Transverse colon (tissue), 4 donors: ENCODE measurements at places on chromosomes 1 and 21. TPM values are rescaled to one million over a fixed set of nuclear protein-coding genes. Genes with fewer than 3 reads are reported as not detected.

Gene LRRC38
- not detected for total RNA-seq

Gene CLDN14
- not detected for total RNA-seq

Gene OR2L5
- total RNA-seq, result not detected

Gene KCNQ4
- total RNA-seq, result 3.2 TPM

- H3K27ac ChIP-seq, result no peak overlapping the region
- no peak overlapping the region for H3K4me3 ChIP-seq
- H3K36me3 ChIP-seq, result no peaks in the 10 kb centered on the region
- no peak for DNase-seq
Measured at GRCh38 chr1:168734946-168735345, 5.9 kb upstream of the DPT start.

Gene PTGFR
- total RNA-seq, result 0.82 TPM

GRCh38 chr1:202192770-202193613, 607 bp upstream of the LGR6 start:
- peak; percentile 64 for DNase-seq
- H3K36me3 ChIP-seq, result no peaks in the 10 kb centered on the region
- peak overlapping the region; percentile 45 for H3K4me3 ChIP-seq
- no peak overlapping the region for H3K27ac ChIP-seq
- peaks cover 31% of the 10 kb centered on the region for H3K27me3 ChIP-seq

DNA sequence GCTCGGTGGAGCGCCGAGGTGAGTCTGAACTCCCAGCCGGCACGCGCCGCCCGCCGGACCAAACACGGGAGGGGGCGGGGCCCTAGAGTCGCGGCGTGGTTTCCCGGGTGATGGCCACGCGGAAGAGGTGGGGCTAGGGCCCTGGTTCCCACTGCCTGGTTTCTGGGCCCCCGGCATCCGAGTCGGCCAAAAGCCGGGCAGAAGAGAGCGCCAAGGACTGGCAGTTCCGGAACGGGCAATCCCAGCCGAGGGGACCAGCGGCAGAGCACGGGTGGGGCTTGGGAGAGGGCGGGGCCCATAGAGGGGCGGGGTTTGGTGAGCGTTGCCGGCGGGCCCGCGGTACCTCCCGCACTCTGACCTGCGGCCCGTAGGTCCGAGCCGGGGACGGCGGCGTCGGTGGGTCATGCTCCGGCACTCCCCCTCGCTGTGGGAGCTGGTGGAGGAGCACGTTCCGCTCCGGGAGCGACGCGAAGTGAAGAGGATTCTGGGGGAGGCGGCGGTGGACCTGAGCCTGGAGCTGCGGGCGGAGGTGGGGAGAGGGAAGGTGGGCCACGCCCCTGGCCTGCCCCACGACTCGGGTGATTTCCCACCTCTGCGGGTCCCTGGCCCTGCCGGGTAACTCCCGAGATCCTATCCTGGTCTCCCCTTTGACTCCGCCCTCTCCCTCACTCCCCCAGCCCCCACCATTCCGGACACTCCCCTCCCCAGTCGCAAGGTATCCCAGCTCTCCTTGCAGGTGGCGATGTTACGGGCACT, at the start of gene CCDC24:
Gene CCDC24, plus strand, starts transcription at position 124 of the 756 bp plus-strand sequence. Its CDS starts 280 bp downstream, at position 404.
- DNase-seq, result peak; percentile 90
- peaks cover 32% of the 10 kb centered on the region for H3K4me1 ChIP-seq
- no peaks in the 10 kb centered on the region for H3K27me3 ChIP-seq
- peak within 1 kb of the TSS; percentile 64 for H3K4me3 ChIP-seq
- peak within 1 kb of the TSS; percentile 87 for H3K27ac ChIP-seq
- H3K36me3 ChIP-seq, result no peaks in the 10 kb centered on the region

DNA sequence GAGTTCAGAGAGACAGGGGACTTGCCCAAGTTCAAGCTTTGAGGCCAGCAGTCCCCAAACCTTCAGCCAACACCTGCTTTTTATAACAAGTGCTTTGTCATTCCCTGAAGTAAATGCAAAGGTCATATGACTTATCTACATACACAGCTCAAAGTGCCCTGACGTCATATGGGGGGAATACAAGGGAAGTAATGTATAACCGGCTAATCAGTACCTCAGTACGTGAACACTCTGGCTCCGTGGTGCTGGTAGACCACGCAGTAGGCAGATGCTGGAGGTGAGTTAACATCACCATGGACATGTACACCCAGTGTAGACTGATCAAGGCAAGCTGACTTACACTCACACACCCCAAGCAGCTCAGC, 60.0 kb downstream of the BACE2 start:
- H3K27me3 ChIP-seq, result no peaks in the 10 kb centered on the region
- H3K27ac ChIP-seq, result peak overlapping the region; percentile 36
- H3K4me3 ChIP-seq, result no peak overlapping the region
- H3K36me3 ChIP-seq, result no peaks in the 10 kb centered on the region
- DNase-seq, result peak; percentile 64
- H3K4me1 ChIP-seq, result no peaks in the 10 kb centered on the region

Gene FLAD1
- 37.4 TPM for total RNA-seq

- H3K4me3 ChIP-seq, result no peak overlapping the region
- DNase-seq, result no peak
- no peaks in the 10 kb centered on the region for H3K4me1 ChIP-seq
- no peaks in the 10 kb centered on the region for H3K36me3 ChIP-seq
- no peaks in the 10 kb centered on the region for H3K27me3 ChIP-seq
- H3K27ac ChIP-seq, result no peak overlapping the region
Measured at GRCh38 chr1:61261595-61261994, 179.2 kb downstream of the NFIA start.

GRCh38 chr21:33075128-33075527, 5.2 kb downstream of the OLIG1 start:
- no peak overlapping the region for H3K4me3 ChIP-seq
- peaks cover 7% of the 10 kb centered on the region for H3K4me1 ChIP-seq
- H3K36me3 ChIP-seq, result no peaks in the 10 kb centered on the region

GRCh38 chr1:119061700-119062099, 73.6 kb upstream of the TBX15 start:
- H3K27me3 ChIP-seq, result no peaks in the 10 kb centered on the region
- H3K27ac ChIP-seq, result no peak overlapping the region
- H3K4me1 ChIP-seq, result no peaks in the 10 kb centered on the region

DNA sequence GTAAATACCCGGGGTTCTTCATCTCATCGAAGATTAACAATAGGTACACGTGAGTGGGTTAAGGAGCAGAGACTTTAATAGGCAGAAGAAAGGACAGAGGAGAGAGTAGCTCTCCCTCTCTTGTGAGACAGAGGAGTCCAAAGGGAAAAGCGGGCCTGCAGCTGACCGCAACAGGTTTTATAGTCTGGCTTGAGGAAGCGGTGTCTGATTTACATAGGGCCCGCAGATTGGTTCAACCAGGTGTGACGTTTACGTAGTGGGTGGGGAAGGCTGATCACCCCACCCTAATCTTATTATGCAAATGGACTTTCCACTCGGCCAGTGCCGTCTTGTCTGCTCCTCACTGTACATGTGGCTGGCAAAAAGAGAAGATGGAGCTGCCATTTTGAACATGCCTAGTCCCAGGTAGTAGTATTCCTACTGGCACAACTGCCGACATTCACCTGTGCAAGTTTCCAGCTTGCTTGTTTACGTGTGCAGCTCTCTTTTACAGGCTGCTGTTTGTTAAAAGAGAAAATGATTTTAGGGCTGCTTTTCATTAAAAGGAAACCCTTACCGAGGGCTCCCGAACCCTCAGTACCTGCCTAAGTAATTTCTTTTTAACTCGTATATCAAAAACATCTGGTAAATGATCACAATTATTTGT, 10.6 kb downstream of the CDC14A start:
- H3K27ac ChIP-seq, result no peak overlapping the region
- no peak overlapping the region for H3K4me3 ChIP-seq
- H3K27me3 ChIP-seq, result no peaks in the 10 kb centered on the region
- H3K36me3 ChIP-seq, result no peaks in the 10 kb centered on the region

DNA sequence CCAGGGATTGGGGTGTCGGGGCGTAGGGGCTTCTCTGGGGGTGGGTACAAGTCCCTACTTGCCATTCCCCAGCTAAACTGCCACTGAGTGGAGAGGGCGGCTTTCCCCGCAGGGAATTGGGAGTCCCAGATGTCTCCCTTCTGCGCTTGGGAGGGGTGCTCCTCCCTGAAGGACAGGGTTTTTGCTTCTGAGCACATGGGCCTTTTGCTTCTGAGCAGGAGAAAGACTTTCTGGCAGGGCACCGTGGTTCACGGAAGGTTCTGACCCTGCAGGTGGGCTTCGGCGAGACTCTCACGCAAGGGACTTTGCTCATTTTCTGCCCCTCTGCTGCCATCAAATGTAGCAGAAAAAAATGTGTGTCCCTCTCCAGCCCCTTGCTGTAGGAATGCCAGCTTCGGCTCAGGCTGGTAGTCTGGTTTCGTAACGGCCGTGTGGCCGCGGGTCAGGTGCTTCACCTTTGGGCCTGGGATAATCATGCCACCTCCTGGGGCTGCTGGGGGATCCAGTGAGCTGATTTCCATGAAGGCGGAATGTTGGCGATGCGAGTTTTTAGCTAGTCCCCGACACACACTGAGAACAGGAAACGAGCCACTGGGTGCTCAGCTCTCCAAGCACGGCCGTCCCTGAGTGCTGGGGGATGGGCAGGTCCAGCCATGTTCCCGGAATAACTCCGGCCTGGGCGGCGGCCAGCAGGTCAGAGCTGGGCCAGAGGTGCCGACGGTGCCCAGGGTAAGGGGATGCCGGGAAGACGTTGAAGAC, 364.0 kb downstream of the CAMTA1 start:
- H3K4me1 ChIP-seq, result no peaks in the 10 kb centered on the region
- H3K27ac ChIP-seq, result no peak overlapping the region
- H3K4me3 ChIP-seq, result no peak overlapping the region
- H3K27me3 ChIP-seq, result no peaks in the 10 kb centered on the region
- no peak for DNase-seq

Gene F5
- 0.37 TPM for total RNA-seq

Gene CZIB
- total RNA-seq, result 11.2 TPM

Gene TSHB
- not detected for total RNA-seq
